ENCODE measurements at places on chromosomes 6 and 20.

GRCh38 chr20:49446808-49447207 is 35.7 kb downstream of the KCNB1 start:
- DNase-seq = peak; percentile 13

- no peak for DNase-seq
Observed at GRCh38 chr6:22668717-22669116, 99.4 kb downstream of the HDGFL1 start.

GRCh38 chr6:86477500-86478148 is 459.7 kb upstream of the HTR1E start:
- DNase-seq = no peak

GRCh38 chr6:11833626-11834592 is 55.3 kb upstream of the ADTRP start:
- DNase-seq = no peak

GRCh38 chr6:109039795-109040194 is 54.9 kb downstream of the SESN1 start:
- no peak for DNase-seq

GRCh38 chr6:130313206-130313605 is 52.6 kb upstream of the TMEM200A start:
- no peak for DNase-seq

- DNase-seq = no peak
Observed at GRCh38 chr20:54469293-54469692, 6.1 kb upstream of the DOK5 start.

DNA sequence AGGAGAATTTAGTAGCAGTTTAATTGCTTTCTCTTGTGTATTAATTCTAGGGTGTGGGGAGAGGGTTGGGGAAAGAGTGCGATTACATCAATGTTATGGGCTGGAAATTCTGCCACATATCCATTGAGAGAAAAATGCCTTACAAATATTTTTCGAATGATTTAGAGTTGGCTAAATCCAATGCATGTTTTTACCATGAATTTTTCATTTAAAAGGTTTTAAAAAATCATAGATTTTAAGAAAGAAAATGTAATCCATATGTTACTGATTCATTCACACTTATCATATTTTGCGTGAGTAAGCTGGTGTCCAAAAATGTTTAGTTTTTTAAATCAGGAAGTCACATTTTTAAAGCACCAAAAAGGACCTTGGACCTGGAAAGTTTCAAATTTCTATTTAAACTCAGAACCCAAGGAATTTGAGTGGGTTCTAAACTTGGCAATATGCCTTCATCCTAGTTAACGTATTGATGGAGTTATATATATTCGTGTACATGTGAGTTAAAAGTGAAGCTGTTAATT is 627.4 kb upstream of the CITED2 start:
- no peak for DNase-seq

GRCh38 chr6:166076625-166077024 is 91.0 kb downstream of the TBXT start:
- DNase-seq = no peak

DNA sequence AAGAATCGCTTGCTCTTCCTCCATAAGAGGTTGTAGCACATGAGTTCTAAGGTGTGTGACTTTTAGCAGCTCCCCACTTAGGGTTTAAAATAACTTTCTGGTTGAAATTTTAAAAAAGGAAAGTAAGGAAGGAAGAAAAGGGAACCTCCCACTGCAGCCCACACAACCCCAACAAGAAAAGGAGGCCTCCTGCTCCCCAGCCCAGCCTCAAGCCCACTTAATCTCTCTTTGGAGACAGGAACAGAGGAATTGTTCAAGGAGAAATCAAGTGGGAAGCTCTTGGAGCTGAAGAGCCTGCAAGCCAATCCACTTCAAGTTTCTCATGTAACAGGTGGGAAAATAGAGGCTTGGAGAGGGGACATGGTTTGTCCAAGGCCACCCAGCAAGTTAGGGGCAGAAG is 39.1 kb upstream of the PREX1 start:
- DNase-seq = no peak

GRCh38 chr6:46135176-46135575 is 5.4 kb downstream of the ENPP4 start:
- no peak for DNase-seq

DNA sequence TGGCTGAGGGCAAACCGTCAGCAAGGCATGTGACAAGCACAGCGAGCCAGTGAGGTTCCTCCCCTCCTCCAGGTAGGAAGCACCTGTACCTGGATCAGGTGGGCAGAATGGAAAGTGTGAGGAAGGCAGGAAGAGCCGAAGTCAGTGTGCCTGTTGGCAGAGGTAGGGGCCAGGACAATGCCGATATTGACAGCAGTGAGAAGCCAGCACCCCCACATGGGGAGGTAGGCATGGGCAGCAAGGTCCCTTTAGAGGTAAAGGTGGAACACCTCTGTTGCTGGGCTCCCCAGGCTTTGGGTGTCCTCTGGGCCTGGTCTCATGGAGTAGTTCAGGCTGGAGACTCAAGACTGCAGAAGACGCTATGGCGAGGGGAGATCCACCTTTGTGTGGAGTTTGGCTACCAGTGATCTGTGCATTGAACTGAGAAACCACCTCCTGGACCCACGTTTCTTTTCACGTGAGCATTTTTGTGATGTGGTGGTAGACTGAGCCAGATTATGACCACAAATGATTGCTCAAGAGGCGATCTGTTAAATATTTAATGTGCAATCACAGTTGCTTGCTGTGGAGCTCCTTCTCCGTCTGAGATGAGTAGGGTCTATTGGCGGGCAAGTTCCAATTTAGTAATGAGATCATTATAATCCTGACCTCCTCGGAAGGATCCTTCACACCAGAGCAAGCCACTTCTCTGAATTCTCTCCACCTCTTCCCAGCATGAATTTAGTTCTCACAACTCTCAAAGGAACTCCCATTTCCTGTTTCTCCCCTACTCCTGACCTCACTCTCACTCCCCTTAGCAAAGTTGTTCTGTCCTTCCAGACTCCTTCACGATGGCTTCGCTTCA is 174.8 kb downstream of the CDH26 start:
- no peak for DNase-seq

- no peak for DNase-seq
Observed at GRCh38 chr20:17614812-17615644, 45.2 kb downstream of the DSTN start.

- DNase-seq = peak; percentile 24
Observed at GRCh38 chr6:111680015-111680712, 74.5 kb upstream of the TRAF3IP2 start.

GRCh38 chr6:125210667-125211066 is 57.1 kb downstream of the TPD52L1 start:
- no peak for DNase-seq

DNA sequence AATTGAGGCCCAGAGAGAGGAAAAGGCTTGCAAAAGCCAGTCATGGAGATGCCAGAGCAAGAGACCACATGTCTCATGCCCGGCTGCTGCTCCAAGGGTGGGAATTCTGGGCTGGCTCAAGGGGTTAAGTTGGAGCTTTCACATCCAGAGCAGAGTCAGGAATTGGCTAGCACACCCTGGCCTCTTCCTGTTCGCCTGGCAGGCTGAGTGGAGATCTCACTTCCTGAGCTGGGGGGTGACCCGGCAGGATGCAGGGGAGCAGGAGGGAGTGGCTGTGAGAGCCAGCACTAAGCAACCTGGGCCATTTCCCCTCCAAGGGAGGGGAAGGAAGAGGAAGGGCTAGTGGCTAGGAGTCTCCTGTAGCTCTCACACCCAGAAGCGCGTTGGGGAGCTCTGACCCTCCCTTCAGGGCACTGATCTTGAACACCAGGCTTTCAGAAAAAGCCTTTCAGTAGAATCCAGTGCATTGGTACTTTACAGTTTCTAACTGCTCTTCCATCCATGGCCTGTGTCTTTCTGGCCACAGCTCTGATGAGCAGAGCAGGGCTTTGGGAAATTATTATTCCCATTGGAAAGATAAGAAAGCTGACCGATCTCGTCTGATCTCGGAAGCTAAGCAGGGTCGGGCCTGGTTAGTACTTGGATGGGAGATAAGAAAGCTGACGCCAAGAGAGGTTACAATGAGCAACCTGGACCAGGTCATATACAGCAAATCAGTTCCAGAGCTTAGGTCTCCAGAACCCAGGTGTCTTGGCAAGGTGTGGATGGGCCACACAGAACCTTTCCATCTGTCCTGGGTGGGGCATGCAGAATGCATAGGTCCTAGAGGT is 2.2 kb upstream of the CCM2L start:
- DNase-seq = no peak

GRCh38 chr6:43708860-43709653 is 21.5 kb upstream of the MRPS18A start:
- DNase-seq = no peak

GRCh38 chr6:88535306-88535705 is 369.2 kb upstream of the CNR1 start:
- no peak for DNase-seq

- DNase-seq = no peak
Observed at GRCh38 chr6:53134601-53135235, 13.9 kb downstream of the GCM1 start.

GRCh38 chr20:23602241-23602640 is 3.5 kb downstream of the CST9 start:
- no peak for DNase-seq

- no peak for DNase-seq
Observed at GRCh38 chr6:75531174-75531573, 37.6 kb upstream of the FILIP1 start.

- DNase-seq = no peak
Observed at GRCh38 chr6:141451511-141452353, 681.0 kb upstream of the GJE1 start.

- DNase-seq = no peak
Observed at GRCh38 chr6:37713529-37714119, 15.9 kb upstream of the MDGA1 start.

All from substantia nigra (tissue), 51 donors.